ENCODE measurements at places on chromosomes 12 and 14. TPM values are rescaled to one million over a fixed set of nuclear protein-coding genes. Genes with fewer than 3 reads are reported as not detected.

Gene NRXN3
- 0.15 TPM for total RNA-seq

Gene PGF
- 1.6 TPM for total RNA-seq

Gene KRT4
- total RNA-seq = not detected

Gene SPIC
- total RNA-seq = not detected

Gene EML5
- total RNA-seq = not detected

Gene TGM1
- 1.2 TPM for total RNA-seq

All from bronchus fibroblast of lung (primary cell).